ENCODE measurements at places on chromosomes 2 and 18.

DNA sequence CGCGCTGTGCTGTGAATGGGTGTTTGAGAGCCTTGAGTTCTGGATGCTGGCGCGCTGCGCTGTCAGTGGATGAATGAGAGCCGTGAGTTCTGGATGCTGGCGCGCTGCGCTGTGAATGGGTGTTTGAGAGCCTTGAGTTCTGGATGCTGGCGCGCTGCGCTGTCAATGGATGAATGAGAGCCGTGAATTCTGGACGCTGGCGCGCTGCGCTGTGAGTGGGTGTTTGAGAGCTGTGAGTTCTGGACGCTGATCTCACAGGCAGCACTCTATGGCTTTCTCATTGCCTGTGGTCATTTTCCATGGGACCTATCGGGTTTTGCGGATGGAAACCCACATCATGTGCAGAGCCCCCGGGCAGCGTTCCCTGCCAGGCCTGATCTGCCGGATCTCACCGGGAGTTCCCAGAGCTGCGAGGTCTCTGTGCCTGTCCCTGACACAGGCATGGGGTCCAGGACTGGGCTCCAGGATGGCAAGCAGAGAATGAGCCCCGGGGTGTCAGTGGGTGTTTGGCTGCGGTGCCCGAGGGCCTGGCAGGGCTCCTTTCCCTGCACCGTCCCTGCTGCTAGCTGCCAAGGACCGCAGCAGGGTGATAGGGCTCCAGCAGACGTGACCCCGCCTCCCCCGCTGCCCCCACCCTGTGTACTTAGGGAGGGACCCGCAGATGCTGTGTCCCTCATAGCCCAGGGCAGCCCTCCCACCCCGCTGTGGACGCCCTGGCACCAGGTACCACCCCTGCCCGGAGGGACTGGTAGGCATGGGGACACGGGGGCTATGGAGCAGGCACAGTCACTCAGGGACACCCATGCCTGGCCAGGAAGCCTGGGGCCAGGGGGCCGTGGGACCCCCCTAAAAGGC, 9.7 kb downstream of the PDCD1 start:
- DNase-seq: no peak

DNA sequence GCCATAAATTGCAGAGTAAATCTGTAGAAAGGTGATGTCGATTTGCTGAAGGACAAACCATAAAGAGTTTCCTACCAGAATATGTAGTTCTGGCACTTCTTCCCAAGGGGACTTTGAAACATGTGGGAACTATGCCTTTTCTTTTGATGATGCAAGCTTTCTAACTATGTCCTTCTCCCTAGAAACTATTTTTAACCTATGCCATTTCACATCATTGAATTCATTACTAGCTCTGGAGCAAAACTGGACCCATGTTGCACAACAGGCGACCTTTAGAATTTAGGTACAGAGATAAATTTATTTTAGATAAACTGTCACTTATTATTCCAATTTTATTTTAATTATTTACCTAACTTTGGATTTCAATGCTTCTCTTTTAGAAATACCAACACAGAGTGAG, 186.5 kb downstream of the CCDC102B start:
- no peak for DNase-seq

DNA sequence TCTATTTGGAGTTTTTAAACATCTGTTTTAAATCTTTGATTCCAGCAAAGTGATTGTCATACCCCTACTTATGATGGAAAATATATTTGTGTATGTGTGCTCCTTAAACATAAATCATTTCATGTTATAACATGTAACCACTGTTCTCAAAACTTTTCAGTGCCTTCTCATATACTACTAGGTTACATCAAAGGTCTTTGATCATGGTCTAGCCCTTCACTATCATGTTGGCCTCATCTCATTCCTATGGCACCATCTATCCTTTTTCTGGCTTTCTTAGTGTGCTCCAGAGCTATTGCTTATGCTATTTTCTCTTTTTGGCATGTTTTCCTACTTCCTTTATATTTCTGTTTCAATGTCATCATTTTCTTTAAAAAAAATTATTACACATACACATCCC, 367.9 kb upstream of the SLC39A10 start:
- no peak for DNase-seq

DNA sequence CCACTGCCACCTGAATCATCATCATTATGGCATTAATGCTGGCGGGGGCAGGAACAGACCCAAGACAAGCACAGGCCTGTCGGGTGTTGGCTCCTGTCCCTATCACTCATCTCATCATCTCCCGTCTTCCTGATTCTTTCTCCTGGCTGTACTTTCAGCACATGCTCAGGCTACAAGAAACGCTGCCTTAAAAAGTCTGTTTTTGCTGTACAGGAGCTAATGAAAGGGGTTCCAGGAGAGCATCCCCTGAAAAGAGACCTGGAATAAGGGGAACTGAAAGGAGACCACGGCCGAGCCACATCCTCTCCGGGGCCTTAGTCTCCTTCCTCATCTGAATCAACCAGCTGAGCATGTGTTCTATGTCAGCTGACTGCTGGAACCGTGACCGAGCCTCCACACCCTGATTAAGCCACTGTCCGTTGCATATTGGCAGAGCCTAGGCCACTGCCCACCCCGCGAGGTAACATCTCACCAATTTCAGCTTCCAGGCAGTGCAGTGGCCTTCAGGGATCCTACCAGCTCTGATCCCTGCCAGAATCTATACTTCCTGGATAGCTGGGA, 62.6 kb downstream of the DNMT3A start:
- DNase-seq: peak; percentile 71

DNA sequence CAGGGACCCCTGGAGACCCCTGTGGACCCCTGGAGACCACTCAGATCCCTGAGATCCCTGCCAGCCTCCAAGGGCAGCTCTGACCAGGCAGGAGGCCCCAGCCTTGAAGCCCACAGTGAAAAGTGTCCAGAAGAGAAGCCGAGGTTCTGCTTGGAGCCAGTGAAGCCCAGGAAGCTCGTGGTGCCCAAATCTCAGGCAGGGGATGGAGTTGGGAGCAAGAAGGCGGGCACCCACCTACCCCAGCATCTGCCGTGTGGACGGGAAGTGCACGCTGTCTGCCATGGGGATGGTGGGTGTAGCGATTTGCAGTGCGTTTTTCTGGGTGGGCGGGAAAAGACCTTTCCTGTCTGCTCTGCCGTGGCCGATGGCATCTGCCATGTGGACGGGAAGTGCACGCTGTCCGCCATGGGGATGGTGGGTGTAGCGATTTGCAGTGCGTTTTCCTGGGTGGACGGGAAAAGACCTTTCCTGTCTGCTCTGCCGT, 120.6 kb upstream of the CTDP1 start:
- DNase-seq: no peak

GRCh38 chr2:70994009-70994698, 519 bp downstream of the TEX261 start:
- no peak for DNase-seq

DNA sequence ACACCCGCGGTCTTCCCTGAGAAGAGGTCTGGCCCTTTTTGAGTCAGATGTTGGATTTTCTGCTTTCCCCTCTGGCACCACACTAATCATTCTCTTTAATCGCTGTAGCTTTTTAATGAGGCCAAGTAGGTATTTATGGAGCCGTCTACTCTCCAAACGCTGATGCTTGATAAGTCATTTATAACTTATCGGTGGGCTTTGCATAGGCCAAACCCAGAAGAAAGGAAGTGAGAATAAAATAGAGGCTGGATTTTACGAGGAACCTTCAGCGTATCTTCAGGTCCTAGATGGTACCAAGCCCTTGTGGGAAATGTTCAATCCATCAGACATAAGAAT, 142.5 kb upstream of the CTAGE1 start:
- DNase-seq: no peak

DNA sequence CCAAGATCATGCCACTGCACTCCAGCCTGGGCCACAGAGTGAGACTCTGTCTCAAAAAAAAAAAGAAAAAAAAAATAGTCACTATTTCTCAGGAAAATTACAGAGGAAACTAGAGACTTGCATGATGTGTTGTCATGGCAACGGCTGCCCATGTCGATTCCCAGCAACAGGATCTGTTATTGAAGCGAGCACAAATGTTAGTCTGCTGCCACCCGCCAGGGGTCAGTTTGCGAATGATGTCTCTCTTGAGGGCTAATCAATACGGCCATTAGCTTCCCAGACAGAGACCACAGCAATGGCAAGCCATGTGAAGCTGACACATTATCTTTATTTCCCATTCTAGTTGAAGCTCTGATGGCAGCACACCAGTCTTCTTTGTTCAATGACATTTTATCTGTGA, 32.4 kb upstream of the ACYP2 start:
- DNase-seq: no peak

DNA sequence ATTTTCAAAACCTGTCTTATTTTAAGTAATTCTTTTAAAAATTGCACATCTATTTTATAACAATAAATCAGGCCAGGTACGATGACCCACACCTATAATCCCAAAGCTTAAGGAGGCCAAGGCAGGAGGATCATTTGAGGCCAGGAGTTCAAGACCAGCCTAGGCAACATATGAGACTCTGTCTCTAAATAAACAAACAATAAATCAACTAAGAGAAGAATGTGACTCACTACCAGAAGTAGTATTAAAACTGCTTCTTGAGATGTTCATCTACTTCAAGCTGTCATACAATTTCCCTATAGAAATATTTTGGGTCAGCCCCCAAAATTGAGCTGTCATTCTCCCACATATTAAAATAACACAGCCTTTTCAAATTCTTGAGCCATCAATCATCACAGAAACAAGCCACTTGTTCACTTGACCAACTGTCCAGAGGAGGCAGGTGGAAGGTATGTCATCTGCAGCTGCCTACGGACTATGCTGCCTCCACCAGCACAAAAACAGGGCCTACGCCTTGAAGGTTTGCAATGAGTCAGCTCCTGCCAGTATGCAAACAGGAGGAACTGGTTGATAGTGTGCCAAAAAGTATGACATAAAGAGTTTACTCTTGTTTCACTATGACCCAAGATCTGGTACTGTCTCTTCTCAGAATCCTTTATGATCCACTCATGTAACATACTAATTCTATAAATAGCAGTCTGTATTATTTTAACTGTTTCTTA, 33.6 kb downstream of the KIDINS220 start:
- DNase-seq: peak; percentile 70

- no peak for DNase-seq
Observed at GRCh38 chr2:128420131-128420530, 101.5 kb upstream of the HS6ST1 start.

- no peak for DNase-seq
Observed at GRCh38 chr2:72154386-72154975, 6.8 kb upstream of the CYP26B1 start.

DNA sequence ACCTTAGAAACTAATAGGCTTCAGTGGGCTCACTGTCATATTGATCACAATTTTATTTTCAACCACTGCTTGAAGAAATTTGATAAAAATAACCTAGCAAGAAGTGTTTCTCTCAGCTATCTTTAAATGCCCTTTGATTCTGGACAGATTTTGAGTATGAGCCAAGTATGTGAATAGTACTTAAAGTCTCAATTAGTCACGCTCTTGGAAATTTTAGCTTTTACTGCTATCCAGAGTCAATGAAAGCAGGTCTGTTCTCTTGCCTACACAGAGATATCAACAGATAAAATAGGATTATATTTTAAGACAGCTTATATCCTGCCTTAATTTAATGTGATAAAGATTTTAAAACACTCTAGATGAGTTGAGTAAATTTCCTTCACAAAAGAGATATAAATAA, 337.3 kb downstream of the CBLN2 start:
- DNase-seq: no peak

GRCh38 chr18:9860682-9861081, 25.1 kb upstream of the TXNDC2 start:
- no peak for DNase-seq

DNA sequence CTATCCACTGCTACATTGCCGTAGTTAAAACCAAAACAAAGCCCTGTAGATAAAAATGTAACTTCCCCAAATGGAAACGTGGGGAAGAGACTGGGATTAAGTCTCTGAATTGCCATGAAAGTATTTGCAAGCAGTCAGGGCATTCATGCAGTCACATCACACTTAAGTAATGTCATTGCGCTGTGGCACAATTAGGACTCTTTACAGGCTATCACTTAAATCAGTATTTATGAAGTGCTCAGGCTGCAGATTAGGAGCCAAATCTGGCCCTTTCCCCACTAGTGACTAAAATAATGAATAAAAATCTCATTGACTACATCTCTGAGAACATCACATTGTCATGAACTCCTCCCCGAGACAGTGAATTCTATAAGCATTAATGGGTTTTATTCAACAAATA, 300.9 kb downstream of the ICOS start:
- DNase-seq: no peak

GRCh38 chr2:37456479-37456878, 112.0 kb downstream of the QPCT start:
- DNase-seq: no peak

DNA sequence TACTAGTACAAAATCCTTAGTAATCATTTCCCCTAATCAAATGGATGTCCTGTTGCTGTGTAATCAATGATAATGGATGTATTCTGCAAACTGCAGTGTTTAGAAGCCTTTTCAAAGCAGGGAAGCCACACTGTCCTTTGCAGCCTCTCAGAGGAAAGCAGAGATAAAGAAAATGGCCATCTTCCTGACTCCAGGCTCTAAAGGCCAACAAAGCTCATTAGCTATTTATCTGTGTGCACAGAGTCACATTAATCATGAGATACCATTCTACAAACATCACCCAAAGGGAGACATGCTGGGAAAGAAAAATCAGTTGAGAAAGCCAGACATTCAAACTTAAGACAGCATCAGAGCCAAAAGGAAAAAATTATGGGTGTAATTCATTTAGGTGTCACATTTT, 165.0 kb downstream of the RAD51AP2 start:
- DNase-seq: no peak

DNA sequence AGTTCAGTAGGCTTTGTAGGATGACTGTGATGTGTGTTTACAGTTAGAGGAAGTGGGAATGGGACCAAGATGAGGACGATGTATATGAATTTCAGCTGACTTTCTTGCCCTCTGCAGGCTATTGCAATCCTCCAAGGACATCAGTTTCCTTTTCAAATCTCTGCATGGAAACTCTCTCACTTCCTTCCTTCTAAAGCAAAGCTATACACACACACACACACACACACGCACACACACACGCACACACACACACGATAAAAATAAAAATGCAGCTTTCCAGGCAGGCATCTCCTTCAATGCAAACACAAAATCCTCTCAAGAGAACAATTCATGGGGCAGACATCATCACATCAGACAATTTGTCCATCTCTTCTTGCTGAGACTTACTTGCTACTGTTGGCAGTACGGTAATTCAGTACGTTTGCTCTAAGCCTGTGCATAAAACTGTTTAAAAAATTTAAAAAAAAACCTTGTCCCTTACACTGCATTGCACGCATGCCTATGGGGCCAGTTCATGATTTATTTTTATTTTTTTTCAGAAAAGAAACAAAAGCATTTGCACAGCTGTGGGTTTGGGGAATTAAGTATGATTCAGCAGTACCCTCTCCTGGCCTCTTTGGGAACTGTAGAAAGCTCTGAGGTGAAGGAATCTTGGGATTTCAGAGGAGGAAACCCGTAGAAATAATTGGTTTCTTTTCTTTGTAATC, 27.1 kb upstream of the ICOS start:
- no peak for DNase-seq
